ENCODE measurements at places on chromosomes 2 and 18. TPM values are rescaled to one million over a fixed set of nuclear protein-coding genes. Genes with fewer than 3 reads are reported as not detected.

SCN2A gene
- 1.9 TPM for total RNA-seq

OTOS gene
- total RNA-seq, result not detected

- no peak for DNase-seq
Measured at GRCh38 chr2:225156853-225157451, 114.7 kb upstream of the DOCK10 start.

- no peak for DNase-seq
Measured at GRCh38 chr2:133061874-133062593, 392.0 kb upstream of the LYPD1 start.

- no peak for DNase-seq
Measured at GRCh38 chr2:20446255-20446916, 488 bp upstream of the RHOB start.

DNA sequence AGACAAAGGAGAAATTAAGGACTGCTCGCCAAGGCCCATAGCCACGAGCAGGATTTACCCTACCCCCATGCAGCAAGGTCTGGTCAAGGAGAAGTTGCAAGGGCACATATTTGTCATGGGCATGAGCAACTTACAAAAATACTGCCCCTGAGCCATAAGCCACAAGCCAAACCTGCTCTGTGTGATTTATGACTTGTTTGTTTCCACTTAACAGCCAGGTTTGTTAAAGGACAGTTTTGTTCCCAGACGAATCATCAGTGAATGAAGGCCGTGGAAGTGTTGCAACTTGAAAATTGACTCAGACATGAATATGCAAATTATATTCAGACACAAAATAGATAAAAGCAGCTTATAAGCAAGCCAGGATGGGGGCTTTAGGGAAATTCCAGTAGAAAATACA, 31.3 kb upstream of the EVA1A start:
- DNase-seq, result no peak

GRCh38 chr2:128214251-128214650, 104.4 kb downstream of the HS6ST1 start:
- DNase-seq, result no peak
